ENCODE measurements at places on chromosomes 2 and 18.

DNA sequence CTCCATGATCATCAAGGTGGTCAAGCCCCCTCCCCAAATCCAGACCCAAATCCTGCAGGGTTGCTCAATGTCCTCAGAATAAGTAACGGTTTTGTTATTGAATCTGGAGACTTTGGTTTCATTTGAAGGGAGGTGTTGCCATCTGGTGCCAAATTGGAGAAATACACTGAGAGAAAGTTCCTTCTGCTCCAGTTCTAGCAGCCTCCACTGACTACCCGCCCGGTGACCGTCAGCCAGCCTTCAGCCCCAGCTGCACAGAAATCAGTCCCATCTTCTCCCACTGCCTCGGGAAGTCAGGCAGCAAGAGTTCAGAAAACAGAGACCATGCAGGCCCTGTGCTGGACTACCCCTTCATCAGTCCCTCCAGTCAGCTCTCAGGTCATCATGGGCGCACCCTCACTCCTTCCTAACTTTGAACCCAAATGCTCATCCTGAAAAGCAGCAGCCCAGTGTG lies 38.7 kb downstream of the PKDCC start:
- DNase-seq, result peak; percentile 14

GRCh38 chr2:25587361-25587760 lies 86.0 kb downstream of the DTNB start:
- no peak for DNase-seq

- DNase-seq, result no peak
These were observed 695.7 kb upstream of the POU3F3 start for GRCh38 chr2:104158191-104158590.

DNA sequence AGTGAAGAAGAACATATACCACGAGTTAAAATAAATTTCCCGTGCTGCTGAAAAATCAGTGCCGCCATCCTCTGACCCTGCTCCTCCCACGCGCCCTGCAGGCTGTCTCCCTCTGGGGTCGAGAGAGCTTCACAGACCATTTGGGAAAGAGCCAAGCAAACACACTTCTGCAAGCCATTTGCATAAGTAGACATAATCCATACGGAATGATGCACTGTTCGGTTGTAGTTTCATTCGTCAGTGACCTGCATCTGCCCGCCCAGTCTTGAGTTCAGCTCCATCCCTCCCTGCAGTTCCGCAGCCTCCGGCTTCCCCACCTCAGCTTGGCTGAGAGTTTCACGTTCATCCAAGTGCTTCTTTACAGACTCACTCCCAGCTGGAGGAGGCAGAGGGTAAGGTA lies 69.6 kb downstream of the TRAPPC12 start:
- no peak for DNase-seq

- peak; percentile 9 for DNase-seq
These were observed 55.0 kb downstream of the ANKRD44 start for GRCh38 chr2:197255543-197255942.

GRCh38 chr2:176110415-176111308 lies 3.6 kb downstream of the HOXD11 start:
- no peak for DNase-seq

GRCh38 chr2:144548532-144549191 lies 28.7 kb upstream of the ZEB2 start:
- no peak for DNase-seq

DNA sequence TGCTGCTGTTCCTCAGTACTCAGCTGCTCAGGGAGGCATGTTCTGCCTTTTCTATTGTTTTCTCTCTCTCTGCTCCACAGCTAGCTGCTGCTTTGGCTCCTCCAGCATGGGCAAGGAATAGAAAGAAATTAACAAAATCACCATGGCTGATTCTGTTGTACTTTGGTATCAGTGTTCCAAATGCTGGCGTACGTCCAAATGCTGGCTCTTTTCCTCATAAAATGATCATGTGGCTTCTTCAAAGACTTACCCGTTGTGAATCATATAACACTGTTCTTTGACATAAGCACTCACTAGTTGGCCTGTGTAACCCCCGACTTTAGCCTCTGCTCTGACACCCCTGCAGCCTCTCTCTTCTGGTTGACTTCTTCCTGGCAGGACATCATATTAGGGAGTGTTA lies 547.6 kb downstream of the CPS1 start:
- no peak for DNase-seq

DNA sequence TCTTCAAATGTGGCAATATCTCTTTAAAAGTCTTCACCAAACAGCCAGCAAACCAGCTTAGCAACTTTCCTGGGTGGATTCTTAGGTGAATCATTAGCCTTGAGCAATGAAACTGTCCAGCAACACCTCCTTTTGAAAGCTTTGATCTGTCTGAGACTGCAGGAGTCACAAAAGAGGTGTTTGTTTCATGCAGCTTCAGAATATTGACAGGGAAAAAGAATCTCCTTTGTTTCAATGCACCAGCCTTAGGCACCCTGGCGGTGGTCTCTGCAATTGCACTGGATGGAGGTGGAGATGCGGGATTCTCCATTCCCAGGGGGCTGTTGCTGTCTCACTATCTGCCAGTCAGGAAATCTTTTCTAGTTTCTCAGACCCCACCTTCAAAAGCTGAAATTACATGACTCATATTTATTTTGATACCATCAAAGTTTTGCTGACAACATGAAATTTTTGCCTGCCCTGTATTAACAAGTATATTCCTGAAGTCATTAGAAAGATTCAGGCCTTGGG lies 76.0 kb upstream of the DSG1 start:
- no peak for DNase-seq

- no peak for DNase-seq
These were observed 16.8 kb downstream of the FN1 start for GRCh38 chr2:215419113-215419512.

- DNase-seq, result no peak
These were observed 389.7 kb downstream of the TXNL1 start for GRCh38 chr18:56248610-56249235.

GRCh38 chr2:158125756-158126498 lies 24.3 kb downstream of the UPP2 start:
- no peak for DNase-seq

DNA sequence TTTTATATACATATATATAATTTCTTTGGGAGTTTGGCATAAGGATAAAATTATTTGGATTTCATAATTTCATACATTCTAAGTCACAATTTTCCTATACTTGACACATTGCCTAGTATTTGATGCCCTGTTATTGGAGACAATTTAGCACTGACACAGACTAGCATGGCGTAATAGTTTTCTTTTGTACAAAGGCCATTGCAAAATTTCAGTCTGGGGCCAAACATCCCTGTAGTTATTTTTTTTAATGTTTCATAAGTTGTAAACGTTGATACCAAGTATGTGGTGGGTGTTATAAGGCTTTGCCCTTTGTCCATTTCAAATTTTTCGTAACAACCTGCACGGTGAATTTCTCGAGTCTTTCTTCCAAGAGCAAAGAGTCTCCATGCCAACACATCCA lies 95.7 kb upstream of the NRP2 start:
- no peak for DNase-seq

DNA sequence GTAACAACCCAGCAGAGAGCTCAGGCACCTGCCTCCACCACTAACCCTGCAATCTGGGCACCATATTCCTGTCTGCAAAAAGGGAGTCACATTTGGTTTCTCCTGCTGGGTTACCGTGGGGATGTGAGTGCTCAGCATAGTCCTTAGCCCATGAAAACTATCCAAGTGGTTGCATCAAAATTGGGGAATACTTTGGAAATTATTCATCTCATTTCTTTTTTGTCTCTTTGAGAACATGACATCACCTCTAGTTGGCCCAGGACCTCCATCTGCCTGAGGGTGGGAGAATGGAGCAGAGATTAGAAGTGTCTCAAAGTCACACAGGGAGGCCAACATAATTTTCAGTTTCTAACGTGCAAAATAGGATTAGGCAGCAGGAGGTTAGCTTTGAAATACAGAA lies 19.3 kb upstream of the SPP2 start:
- DNase-seq, result no peak

- no peak for DNase-seq
These were observed 30.6 kb upstream of the DYSF start for GRCh38 chr2:71422786-71423185.

DNA sequence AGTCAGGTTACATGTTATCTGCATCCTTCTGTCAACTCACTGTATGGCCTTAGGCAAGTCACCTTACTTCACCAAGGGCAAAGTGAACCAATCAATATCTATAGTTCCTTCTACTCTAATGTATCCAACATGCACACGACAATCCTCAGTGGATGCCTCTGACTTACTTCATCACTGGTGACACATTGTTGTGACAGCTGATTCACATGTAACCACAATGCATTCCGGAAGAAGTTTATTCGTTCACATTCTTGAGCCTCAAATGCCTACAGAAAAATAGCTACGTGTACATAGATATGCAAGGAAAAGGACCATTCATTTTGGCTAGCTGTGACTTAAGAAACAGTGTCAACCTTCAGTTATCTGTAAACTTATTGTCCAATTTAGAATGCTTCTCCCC lies 26.3 kb upstream of the EPG5 start:
- DNase-seq, result no peak

- DNase-seq, result no peak
These were observed 37.3 kb upstream of the PEX13 start for GRCh38 chr2:60980071-60980815.

Measured in NCI-H2029 treated with DMSO at 0.1 percent for 48 hours (cell line).